ENCODE measurements at places on chromosomes 7 and 10. TPM values are rescaled to one million over a fixed set of nuclear protein-coding genes. Genes with fewer than 3 reads are reported as not detected.

DNA sequence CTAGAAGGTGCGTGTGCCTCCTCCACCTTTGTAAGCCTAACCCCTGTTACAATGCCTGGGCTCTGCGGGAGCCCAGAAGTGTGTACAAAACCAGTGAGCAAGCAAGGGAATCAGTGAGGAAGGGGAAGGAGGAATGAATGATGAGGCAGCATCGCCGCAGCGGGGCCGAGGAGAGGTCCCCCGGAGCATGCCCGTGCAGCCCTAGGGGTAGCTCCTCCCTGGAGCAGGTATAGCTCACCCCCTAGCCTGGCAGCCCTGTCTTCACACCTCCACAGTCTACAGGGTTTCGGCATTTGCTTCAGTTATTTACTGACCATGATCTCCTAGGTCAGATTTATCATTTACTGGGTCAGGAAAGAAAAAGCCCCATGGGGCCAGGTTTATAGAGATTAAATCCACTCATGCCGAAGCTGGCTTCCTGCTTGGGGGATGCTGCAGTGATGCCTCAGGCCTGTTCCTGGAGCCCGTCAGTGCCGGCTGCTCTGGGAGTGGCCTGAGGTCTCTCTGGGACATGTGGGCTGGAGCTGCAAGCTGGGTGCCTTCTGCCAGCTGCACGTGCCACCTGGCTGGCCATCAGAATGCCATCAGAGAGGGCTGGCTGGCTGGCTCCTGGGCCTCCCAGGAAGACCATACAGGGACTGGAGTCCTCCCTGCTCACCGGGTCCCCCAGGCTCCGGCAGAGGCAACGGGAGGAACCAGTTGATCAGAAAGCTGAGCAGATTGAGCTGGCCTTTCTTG lies 138.9 kb downstream of the GRK5 start:
- H3K4me3 ChIP-seq = no peak overlapping the region
- peak; percentile 66 for DNase-seq
- H3K27ac ChIP-seq = peak overlapping the region; percentile 1

- no peaks in the 10 kb centered on the region for H3K36me3 ChIP-seq
- H3K4me3 ChIP-seq = no peak overlapping the region
- no peaks in the 10 kb centered on the region for H3K27me3 ChIP-seq
- no peaks in the 10 kb centered on the region for H3K4me1 ChIP-seq
- H3K27ac ChIP-seq = no peak overlapping the region
Measured at GRCh38 chr10:48232717-48233447, 41.6 kb downstream of the FRMPD2 start.

GRCh38 chr10:123202506-123202905 lies 48.3 kb downstream of the BUB3 start:
- no peak overlapping the region for H3K27ac ChIP-seq
- no peaks in the 10 kb centered on the region for H3K36me3 ChIP-seq
- no peaks in the 10 kb centered on the region for H3K27me3 ChIP-seq
- H3K4me3 ChIP-seq = no peak overlapping the region

- H3K27me3 ChIP-seq = no peaks in the 10 kb centered on the region
- H3K4me1 ChIP-seq = peaks cover 5% of the 10 kb centered on the region
- DNase-seq = no peak
- no peak overlapping the region for H3K4me3 ChIP-seq
- H3K36me3 ChIP-seq = no peaks in the 10 kb centered on the region
- no peak overlapping the region for H3K27ac ChIP-seq
Measured at GRCh38 chr10:78640796-78641636, 427.8 kb upstream of the ZMIZ1 start.

DNA sequence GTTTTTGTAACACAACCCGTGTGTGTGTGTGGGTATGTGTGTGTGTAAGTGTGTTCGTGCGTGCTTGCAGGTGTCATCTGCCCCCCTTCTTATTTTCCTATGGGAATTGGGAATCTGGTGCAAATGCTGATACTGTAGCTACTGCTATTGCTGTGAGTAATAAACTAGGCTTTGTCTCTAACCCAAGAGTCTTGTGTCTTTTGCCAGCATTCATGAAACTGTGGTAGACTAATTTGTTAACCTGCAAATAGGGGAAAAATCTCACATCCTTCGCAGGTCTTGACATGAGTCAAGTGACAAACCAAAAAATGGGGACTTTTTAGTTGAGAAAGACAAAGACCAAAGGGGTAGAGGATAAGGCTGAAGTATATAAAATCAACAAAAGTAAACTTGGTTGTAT lies 57.9 kb upstream of the FAM133B start:
- H3K27me3 ChIP-seq = no peaks in the 10 kb centered on the region
- H3K36me3 ChIP-seq = no peaks in the 10 kb centered on the region

Gene FAM237B
- not detected for total RNA-seq

DNA sequence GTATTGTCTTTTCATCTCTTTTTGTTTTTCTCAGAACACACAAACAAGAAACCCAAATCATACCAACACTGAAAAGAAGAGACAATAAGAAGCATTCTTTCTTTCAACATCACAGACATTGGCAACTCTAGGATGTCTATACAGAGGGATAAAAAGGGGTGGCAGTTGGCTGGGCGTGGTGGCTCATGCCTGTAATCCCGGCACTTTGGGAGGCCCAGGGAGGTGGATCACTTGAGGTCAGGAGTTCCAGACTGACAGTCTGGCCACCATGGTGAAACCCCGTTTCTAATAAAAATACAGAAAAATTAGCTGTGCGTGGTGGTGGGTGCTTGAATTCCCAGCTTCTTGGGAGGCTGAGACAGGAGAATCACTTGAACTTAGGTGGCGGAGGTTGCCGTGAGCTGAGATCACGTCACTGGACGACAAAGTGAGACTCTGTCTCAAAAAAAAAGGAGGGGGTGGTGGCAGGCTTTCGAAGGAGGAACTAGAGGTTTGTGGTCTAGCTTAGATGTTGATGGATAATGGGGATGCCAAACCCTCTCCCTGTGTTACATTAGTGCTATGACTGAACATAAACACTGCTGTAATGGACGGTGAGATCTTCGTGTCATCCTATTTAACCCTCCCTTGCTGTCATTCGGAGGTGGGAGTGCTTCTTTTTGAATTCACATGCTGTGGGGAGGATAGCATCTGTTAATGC lies 9.4 kb downstream of the CNNM2 start:
- peaks cover 11% of the 10 kb centered on the region for H3K4me1 ChIP-seq
- H3K27ac ChIP-seq = no peak overlapping the region
- H3K4me3 ChIP-seq = no peak overlapping the region
- peaks cover 14% of the 10 kb centered on the region for H3K36me3 ChIP-seq
- H3K27me3 ChIP-seq = no peaks in the 10 kb centered on the region

GRCh38 chr10:110865186-110865808 lies 6.4 kb upstream of the PDCD4 start:
- peak overlapping the region; percentile 100 for H3K27ac ChIP-seq
- H3K4me3 ChIP-seq = no peak overlapping the region
- no peaks in the 10 kb centered on the region for H3K27me3 ChIP-seq
- H3K36me3 ChIP-seq = no peaks in the 10 kb centered on the region
- no peak for DNase-seq

GRCh38 chr7:96182424-96183158 lies 139.3 kb downstream of the SLC25A13 start:
- H3K4me3 ChIP-seq = no peak overlapping the region
- no peaks in the 10 kb centered on the region for H3K4me1 ChIP-seq
- no peak overlapping the region for H3K27ac ChIP-seq
- no peaks in the 10 kb centered on the region for H3K27me3 ChIP-seq
- DNase-seq = no peak

Data from spleen (tissue), 13 donors.